Activated CD4-positive, alpha-beta T cell treated with anti-CD3 and anti-CD28 coated beads for 24 hours (primary cell): ENCODE measurements at places on chromosomes 3 and 15.

DNA sequence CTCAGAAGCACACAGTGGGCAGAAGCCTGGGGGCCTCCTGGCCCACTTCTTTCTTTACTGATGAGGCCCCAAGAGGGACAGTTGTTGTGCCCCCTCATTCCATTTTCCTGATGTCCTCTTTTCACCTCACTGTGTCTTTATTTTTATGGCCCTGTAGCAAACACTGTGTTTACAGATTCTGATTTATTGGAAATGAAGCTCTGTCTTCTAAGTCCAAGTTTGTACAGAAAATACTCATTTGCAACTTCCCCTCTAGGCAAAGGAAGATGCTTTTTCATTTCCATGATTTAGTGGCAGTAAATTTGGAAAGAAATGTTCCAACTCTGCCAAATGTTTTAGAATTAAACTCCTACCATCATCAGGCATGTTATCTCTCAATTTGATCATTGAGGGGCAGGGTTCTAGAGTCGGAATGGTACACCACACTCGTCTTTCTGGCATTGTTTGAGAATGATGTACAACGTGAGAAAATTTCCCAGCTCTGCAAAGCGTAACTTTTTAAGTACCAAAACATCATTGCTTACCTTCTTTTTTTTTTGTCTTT lies 129.7 kb downstream of the ARNT2 start:
- no peak for DNase-seq

DNA sequence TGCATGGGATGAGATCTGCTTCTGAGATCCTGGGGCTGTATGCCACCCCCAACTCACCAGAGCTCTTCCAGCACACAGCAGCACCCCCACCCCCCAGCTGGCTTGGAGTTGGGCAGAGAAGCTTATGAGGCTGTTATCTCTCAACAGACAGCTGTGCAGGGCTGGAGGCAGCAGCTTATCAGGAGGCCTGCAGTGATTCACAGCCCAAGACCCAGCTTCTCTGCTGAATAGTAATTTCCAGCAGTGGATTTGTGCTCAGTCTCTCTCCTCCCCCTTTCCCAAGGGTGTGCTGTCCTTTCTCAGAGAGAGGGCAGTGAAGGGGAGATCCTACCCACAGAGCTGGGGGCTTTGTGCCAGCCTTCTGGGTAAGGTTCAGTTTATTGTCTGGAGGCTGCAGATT lies 2.1 kb downstream of the RPP25 start:
- DNase-seq: no peak

DNA sequence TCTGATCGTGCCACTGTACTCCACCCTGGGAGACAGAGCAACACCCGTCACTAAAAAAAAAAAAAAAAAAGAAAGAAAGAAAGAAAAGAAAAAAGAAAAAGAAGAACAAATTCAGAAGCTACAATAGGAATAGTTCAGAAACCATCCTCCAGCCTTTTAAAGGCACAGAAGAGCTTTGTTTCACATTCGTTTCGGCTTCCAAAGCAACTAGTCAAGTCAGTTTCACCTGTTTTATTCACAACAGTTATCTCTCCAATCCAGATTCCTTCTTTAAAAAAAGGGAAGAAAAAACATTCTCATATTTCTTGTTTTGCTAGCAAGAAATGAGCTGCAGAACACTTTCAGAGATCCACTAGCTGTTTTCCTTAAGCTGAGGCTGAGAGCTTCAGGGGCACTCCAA lies 767.7 kb upstream of the CFAP20DC start:
- DNase-seq: no peak

DNA sequence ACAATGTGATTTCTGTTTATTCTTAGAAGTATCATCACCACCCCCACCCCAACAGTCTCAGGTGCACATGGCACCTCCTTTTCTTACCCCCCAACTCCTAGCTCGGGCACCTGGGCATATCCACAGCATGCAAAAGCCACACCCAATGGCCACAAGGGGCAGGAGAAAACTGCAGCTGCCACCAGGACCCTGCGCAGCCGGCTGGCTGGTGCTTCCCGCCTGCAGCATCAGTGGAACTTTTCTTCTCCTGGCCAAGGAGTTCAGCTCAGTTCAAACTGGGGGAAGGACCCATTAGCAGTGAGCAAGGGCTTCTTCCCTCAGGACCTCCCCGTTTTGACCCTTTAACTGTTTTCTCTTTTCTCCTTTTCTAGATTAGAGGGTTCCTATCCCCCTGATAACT lies 44.8 kb downstream of the TM4SF18 start:
- DNase-seq: no peak

DNA sequence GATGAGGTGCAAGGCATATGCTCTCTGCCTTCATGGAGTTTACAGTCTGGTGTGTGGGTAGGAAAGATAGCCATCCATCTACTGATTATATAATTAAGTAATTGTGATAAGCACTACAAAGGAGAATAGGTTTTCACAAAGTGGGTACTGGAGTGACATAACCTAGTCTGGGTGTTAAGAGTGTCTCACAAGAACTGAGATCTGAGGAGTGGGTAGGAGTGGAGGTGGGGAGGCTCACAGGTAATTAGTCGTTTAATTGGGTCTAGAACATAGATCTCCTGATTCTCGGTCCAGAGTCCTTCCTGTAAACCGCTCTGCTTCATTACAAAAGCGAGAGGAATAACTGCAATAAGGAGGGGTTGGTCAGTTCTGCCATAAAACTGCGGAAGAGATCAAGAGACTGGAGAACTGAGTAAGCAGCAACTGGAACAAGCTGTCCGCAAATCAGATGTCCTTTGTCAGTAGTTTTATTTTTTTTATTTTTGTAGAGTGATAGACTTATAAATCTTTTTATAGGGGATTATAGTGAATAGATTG lies 2.2 kb downstream of the NEO1 start:
- DNase-seq: no peak

- DNase-seq: no peak
These were observed 50.9 kb upstream of the SPTSSB start for GRCh38 chr3:161422171-161422700.

GRCh38 chr3:171431550-171431949 lies 28.7 kb downstream of the TNIK start:
- no peak for DNase-seq

GRCh38 chr15:41506796-41507341 lies 6.8 kb downstream of the LTK start:
- DNase-seq: no peak

GRCh38 chr3:74267588-74268184 lies 346.8 kb downstream of the CNTN3 start:
- DNase-seq: no peak

DNA sequence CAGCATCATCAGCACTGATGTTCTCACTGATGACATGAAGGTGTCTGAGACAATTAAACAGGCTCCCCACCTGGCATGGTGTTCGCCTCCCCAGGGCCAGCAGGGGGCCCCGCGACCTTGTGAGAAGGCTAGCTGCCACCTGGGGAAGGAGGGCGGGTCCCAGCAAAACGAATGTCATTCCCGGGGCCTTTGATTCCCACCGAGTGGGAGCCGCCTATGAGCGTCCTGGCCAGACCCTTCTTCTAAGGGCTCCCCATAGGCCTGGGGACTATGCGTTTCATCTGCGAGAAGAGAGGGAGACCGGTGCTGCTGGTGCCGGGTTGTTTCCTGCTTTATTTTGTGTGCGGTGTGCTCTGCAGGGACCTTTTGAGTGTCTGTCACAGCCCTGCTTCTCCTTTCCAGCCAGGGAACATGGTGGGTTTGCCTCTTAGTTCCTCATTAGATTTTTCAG lies 20.5 kb upstream of the MINDY4B start:
- DNase-seq: peak; percentile 21

- no peak for DNase-seq
These were observed 9.8 kb downstream of the AGBL1 start for GRCh38 chr15:86089422-86089821.

DNA sequence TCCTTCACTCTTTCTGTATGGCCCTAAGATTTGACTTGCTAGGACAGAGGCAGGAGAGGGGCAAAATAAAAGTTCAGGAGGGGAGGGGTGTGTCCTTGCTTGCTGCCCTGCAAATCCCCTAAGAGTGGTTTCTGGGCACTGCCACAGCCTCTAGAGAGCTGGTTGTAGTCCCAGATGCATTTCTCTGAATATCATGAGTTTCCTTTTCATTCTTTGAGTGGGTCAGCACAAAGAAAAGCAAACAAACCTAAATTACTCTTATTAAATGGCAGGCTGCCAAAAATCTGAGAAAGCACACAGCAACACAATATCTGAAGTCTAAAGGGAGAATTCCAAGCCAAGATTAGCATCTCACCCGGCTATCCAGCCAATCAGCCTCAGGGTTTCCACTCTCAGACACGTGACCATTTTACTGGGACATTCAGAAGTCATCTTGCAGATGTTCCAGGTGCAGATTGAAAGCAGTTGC lies 919.3 kb downstream of the TUSC7 start:
- no peak for DNase-seq

GRCh38 chr3:111471831-111472230 lies 70.2 kb upstream of the CD96 start:
- DNase-seq: no peak

- no peak for DNase-seq
These were observed 51.4 kb upstream of the CHMP2B start for GRCh38 chr3:87175732-87176131.

GRCh38 chr3:189947068-189947467 lies 173.6 kb downstream of the P3H2 start:
- DNase-seq: no peak

- DNase-seq: no peak
These were observed 87.6 kb downstream of the FOXP1 start for GRCh38 chr3:71495708-71496472.

DNA sequence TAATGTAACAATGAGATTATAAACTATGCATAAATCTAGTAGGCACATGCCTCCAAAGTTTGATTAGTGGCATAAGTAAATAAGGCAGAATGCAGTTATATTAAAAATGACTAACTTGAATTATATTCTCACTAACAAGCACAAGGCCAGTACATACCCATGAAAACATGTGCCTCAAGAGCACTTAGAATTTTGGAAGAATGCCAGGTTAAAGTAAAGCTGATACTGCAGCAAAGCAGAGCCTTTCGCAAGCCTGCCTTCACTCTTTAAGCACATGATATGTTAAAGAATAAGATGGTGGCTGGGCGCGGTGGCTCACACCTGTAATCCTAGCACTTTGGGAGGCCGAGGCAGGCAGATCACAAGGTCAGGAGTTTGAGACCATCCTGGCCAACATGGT lies 49.0 kb downstream of the KBTBD12 start:
- DNase-seq: no peak

DNA sequence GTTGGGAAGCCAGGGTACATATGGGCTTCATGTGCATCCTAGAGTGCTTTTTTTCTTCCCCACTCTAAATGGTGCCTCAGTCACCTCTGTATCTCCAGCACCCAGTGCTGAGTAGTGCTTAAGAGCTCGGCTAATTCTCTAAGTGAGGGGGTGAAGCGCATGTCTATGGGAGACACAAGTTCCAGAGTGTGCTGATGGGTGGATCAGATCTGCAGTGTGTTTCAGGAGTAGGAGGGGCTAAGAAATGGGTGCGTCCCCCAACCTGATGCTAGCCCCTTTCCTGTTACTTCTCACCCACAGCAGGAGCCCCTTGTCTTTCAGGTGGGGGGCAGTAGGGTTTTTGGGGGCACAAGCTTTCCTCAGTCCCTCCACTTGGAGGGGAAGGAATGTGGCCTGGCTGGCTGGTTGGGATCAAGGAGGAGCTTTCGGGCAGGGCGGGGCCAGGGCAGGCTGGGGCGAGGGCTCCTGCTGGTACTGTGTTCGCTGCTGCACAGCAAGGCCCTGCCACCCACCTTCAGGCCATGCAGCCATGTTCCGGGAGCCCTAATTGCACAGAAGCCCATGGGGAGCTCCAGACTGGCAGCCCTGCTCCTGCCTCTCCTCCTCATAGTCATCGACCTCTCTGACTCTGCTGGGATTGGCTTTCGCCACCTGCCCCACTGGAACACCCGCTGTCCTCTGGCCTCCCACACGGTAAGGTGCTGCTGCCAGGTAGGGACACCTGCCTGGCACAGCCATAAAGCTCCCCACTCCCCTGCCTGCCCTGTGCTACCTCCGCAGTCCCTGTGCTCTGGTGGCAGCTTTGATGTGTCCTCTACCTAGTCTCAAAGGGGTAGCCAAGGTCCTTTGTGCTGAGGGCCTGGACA lies at the start of gene IL17RE:
Gene IL17RE (plus strand): TSS at position 477 of the 866 bp plus-strand sequence. CDS start 85 bp downstream, at position 562.
- no peak for DNase-seq

DNA sequence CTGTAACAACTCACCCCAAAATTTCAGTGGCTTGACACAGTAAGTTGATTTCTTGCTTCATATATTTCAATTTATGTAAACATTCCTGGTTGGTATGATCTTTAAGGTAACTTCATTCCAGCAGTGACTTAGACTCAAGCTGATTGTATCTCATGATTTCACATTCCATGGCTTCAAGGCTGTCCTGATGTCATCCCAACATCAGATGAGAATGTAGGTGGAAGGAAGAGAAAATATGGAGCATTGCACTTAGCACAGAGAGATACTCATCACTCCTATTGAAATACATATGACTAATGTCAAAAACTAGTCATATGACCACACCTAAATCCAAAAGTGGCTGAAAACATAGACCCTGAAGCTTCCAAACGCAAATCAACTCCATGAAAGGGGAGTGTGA lies 793.8 kb downstream of the TBL1XR1 start:
- no peak for DNase-seq

- DNase-seq: no peak
These were observed 30.0 kb downstream of the HMCES start for GRCh38 chr3:129308636-129309035.
